Activated T-cell treated with anti-CD3 and anti-CD28 coated beads for 48 hours (primary cell): ENCODE measurements at places on chromosomes 2 and 18.

GRCh38 chr2:136238286-136239078 lies 120.5 kb upstream of the CXCR4 start:
- peak; percentile 15 for DNase-seq

- no peak for DNase-seq
Observed at GRCh38 chr2:173868406-173868805, 96.8 kb downstream of the SP3 start.

GRCh38 chr2:72115110-72116080 lies 32.3 kb downstream of the CYP26B1 start:
- DNase-seq: no peak

DNA sequence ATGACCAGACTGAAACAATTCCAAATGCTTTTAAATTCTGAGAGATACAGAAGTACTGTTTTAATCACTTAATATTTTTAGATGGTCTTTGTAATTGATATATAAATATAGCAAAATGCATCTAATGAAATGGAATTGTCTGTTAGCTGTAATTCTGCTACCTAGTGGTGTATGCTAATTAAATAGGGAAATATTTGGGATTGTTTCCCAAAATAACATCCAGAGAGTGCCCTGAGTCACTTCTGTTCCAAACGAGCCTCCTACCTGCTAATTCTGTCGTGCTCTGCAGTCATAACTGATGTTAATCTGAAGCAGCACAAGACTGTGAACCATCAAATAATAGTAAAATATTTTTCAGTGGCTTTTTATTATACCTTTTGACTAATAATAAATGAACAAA lies 71.4 kb upstream of the NOSTRIN start:
- no peak for DNase-seq

- no peak for DNase-seq
Observed at GRCh38 chr18:55376387-55376786, 211.6 kb downstream of the TCF4 start.

GRCh38 chr2:173300458-173300857 lies 54.2 kb upstream of the CDCA7 start:
- no peak for DNase-seq

GRCh38 chr2:39175026-39175812 lies 54.4 kb upstream of the SOS1 start:
- no peak for DNase-seq

- DNase-seq: no peak
Observed at GRCh38 chr2:192398236-192398635, 203.5 kb upstream of the TMEFF2 start.

GRCh38 chr18:54094474-54094873 lies 130.0 kb downstream of the MBD2 start:
- no peak for DNase-seq

- DNase-seq: no peak
Observed at GRCh38 chr2:241550616-241551580, 7.6 kb upstream of the BOK start.

DNA sequence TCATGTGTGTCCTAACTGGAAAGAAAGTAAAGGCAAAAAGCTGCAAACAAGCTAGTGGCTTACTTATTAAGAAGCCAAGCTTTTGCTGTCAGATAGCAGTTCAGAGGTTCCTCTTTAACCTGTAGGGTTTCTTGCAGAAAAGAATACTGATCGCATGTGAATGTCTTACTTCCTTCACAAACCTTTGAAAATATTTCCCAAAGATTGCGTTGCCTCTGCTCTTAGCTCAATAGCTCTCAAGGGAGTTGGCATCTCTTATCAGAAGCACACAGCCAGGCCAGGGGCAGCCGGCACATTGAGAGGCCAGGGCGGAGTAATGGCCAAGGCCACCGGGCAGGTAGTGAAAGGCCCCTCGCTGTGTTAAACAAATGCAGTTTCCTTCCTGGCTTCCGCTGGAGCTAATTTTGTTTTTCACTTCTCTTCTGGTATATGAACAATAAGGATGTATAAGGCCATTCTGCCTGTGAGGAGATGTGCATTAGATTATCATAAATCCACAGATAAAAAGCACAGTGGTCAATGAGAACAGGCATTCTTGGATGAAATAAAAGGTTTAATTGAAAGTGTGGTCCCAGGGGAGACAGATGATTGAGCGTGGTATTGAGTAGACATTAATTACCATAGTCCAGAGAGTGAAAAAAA lies 542.4 kb upstream of the NRP2 start:
- no peak for DNase-seq

- no peak for DNase-seq
Observed at GRCh38 chr2:239720361-239721360, 304.5 kb downstream of the NDUFA10 start.

DNA sequence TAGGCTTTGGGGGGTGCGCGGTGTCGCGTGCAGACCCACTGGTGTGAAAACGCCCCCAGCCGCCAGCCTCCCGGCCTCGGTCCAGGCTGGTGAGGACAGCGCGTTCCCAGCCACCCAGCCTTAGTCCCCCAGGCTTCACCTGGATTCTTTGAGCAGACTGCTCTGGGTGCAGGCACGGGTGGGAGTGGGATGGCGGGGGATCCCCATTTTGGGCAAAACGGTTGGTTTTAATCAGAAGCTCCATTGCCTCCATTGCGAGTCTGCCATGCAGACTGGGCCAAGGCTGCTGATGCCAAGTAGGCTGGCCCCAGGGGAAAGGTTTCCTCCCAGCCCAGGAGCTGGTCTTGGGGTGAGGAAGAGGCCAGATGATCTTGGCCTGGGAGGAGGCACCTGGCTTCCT lies 445 bp downstream of the MLPH start:
- DNase-seq: no peak

- DNase-seq: no peak
Observed at GRCh38 chr2:74603282-74604000, 44.7 kb downstream of the M1AP start.

GRCh38 chr2:196284866-196285557 lies 113.6 kb upstream of the STK17B start:
- no peak for DNase-seq

DNA sequence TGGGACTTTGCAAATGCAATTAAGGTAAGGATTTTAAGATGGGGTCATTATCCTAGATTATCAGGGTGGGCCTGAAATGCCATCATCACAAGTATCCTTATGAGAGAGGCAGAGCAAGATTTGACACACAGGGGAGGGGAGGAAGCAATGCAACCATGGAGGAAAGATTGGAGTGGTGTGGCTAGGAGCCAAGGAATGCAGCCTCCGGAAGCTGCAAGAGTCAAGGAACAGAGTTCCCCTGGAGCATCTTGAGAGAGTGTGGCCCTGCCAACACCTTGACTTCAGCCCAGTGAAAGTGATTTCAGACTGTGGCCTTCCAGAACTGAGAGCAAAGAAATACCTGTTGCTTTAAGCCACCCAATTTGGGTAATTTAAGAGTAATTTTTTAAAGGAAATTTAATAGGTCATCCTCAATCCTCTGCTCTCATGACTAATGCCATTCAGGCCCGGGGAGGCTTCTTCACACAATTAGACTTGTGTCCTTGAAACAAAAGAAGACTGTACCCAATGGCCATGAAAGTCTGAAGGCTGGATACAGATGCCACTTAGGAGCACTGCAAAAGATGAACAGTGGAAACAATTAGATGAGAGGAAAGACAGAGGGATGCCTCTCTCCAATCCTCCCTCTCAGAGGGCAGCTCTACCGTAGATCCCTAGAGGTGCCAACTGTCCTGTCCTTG lies 250.3 kb upstream of the ID2 start:
- DNase-seq: no peak

DNA sequence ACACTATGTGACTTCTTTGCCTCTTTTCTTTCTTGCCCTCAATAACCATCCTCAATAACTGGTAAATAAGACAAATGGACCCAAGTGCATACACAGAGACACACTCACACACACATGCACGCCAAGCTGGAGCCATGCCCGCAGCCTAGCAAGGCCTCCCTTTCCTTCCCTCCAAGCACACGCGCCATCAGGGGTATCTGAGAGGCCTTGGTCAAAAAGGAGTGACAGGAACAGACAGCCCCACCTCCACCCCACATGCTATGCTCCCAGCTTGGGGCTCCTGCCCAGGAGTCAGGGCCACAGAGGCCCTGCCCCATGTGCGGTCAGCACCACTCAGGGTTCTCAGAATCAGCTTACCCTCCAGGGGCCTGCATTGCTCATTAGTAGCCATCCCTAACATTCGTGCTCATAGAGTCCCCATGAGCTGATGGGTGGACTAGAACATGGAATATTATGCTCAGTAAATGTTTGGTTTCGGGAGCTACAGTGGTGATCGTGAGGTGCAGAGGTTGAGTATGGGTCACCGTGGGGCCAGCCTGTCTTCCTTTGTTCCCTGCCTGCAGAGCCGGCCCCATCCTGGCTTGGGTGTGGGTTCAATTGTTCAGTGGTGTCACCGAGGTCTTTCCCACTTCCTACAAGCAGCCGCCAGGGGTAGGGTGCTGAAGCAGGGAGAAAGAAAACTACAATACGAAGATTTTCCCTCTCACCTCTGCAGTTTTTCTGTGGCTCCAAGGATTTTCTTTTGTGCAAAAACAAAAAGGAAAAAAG lies 158.2 kb upstream of the RAB12 start:
- no peak for DNase-seq

DNA sequence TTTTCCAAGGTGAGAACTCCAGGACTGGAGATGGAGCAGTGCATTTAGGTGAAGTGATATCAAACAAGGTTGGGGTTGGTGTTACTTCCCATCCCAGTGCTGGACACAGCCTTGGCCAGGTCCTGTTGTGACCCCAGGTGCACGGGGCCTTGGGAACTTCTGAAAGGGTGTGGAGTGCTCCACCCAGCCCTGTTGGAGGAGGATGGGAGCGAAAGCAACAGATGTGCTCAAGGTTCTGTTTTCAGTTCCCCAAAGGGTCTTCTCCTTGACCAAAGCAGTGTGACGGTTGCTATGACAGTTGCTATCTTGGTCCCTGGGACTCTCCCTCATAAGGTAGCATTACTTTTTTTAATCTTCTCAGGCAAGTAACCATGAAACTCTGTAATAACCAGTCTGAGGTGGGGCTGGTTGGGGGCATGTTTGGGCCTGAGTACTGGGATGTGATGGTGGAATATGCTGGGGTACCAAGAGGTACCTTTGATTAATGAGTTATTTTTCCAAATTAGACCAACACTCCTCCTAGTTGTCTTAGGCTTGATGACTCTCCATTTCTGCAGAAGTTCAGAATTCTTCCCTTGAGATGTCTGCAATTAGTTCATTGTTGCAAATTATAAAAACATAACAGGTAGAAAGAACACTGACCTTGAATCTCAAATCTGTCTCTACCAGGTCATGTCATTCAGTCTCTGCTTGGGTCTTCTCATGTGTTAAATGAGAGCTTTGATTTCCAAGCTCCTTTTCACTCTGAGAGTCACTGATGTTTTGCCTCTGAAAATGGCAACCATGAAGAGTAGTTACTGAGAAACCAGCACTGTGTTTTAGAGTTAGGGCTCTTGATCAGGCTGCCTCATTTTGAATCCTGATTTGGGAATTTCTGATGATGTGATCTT lies 154.5 kb downstream of the RPIA start:
- DNase-seq: no peak

DNA sequence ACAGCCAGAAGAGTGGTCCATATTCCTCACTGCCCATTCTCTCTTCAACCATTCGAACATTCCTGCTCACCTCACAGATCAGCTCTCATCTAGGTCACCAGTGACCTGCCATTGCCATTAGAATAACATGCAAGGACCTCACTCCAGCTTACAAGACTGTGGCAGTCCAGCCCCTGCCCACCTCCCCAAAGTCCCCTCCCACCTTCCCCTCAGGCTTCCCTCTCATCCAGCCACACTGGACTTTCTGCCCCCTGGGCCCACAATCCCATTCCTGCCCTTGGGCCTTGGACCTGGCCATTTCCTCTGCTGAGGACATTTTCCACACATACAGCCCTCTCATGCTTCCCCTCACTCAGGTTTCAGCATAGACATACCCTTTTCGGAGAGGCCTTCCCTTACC lies 5.2 kb upstream of the TMEM177 start:
- no peak for DNase-seq

DNA sequence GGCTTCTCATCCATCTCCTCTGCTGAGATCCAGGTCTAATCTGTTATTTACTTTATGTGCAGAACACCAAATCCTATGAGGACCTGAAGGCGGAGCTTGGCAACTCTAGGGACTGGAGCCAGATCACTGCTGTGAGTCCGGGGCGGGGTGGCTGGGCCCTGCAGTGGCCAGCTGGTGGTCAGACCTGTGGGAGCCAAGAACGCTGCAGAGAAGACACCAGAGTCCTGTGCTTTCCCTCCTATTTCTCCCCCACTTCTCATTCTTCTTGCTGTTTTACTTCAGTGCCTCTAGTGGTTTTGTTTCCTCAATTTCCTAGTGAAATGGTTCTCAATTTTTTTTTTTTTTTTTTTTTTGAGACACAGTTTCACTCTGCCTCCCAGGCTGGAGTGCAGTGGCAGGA lies 19.7 kb downstream of the VIL1 start:
- no peak for DNase-seq

- no peak for DNase-seq
Observed at GRCh38 chr2:158781353-158781961, 13.7 kb upstream of the DAPL1 start.

GRCh38 chr2:188734691-188735090 lies 239.5 kb upstream of the COL3A1 start:
- no peak for DNase-seq

GRCh38 chr18:75937306-75937705 lies 509.8 kb upstream of the SMIM21 start:
- no peak for DNase-seq

DNA sequence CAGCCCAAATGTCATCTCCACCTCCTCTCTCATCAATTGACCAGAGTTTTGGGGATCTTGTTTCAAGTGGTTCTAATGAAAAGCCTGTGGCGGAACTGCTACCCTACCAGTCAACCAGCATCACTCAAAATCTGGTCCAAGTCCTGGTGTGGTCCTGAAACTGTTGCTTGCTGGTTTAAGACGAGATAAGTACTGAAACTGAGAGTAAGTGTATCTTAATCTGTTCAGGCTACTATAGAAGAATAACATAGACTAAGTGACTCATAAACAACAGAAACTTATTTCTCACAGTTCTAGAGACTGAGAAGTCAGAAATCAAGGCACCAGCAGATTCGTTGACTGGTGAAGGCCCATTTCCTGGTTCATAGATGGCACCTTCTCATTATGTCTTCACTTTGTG lies 879 bp upstream of the GALNT5 start:
- peak; percentile 33 for DNase-seq

GRCh38 chr2:218168016-218168415 lies 1.3 kb upstream of the CXCR1 start:
- DNase-seq: no peak

DNA sequence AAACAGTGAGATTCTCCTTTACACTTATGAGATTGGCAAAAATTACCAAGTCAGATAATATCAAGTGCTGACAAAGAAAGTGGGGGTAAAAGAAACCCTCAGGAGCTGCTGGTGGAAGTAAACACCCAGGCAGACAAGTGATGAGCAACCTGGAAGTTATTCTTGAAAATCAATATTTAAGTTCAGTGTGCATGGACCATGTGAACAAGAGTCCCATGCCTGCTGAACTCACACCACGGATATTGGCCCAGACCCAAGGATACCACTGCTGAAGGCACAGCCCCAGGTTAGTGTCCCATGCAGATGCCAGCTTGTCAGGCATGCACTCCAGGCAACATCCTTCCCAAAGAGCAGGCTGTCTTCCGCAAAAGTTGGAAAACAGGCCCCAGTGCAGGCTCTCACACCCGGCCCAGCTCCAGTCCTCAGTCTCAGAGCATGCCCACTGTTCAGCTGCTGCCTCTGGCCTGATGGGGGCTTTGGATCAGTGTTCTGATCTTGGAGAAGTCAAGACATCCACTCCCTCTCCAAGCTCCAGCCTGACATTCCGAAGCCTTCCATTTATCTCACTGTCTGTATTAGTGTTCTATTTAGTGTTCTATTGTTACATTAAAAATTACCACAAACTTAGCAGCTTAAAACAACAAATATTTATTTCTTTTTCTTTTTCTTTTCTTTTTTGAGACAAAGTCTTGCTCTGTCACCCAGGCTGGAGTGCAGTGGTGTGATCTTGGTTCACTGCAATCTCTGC lies 70.0 kb downstream of the HS1BP3 start:
- no peak for DNase-seq
